Activated CD4-positive, alpha-beta T cell treated with anti-CD3 and anti-CD28 coated beads, Interleukin-2, amount 10 ng/mL, durations not matched to agents 24 days and 14 days (primary cell): ENCODE measurements at places on chromosomes 7 and 10. TPM values are rescaled to one million over a fixed set of nuclear protein-coding genes. Genes with fewer than 3 reads are reported as not detected.

Gene NXPH1
- total RNA-seq = not detected in 2 replicates

Gene DGKB
- total RNA-seq = not detected in 2 replicates

Gene GRID1
- total RNA-seq = not detected in 2 replicates

Gene IL2RA
- total RNA-seq = 965 and 989 TPM in 2 replicates

Gene PRLHR
- not detected in 2 replicates for total RNA-seq

- DNase-seq = no peak
Observed at GRCh38 chr10:70621503-70622078, 19.1 kb upstream of the PRF1 start.

- no peak for DNase-seq
Observed at GRCh38 chr10:35789996-35790395, 147.9 kb upstream of the FZD8 start.

GRCh38 chr7:158829021-158829341 is 328 bp downstream of the ESYT2 start:
- no peak for DNase-seq

DNA sequence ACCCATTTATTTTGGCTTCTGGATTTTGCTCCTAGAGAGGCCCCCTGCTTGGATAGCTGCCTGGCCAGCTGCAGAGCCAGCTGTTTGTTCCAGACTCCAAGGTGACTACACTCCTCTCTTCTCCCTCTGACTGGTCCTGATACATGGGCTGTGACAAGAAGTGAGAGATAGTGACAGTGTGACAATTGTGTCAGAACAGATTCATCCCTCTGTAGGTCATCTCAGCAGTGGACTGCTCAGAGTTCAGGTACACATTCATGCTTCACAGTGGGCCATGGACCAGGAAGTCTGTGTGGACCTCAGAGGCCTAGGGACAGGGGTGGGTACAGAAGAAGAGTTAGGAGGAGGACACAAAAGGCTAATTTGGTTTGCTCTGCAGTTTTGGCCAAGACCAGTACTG is 188.2 kb upstream of the MKLN1 start:
- no peak for DNase-seq

DNA sequence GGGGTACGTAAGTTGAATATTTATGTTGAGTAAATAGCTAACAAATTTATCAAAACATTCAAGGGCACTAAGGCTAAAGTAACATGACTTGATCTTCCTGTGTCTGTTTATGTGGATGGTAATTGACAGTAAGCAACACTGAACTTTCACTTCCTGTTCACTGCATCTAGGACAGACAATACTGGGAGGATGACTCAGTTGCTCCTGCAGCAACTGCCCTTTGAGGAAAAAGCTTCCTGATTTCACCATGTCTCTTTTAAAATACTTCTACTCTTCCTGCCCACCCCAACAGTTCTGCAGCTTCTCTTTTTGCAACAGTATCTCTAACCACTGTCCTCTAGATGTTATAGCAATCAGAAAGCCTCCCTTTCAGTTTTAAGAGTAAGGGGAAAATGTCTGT is 76.6 kb upstream of the HGF start:
- DNase-seq = peak; percentile 53

DNA sequence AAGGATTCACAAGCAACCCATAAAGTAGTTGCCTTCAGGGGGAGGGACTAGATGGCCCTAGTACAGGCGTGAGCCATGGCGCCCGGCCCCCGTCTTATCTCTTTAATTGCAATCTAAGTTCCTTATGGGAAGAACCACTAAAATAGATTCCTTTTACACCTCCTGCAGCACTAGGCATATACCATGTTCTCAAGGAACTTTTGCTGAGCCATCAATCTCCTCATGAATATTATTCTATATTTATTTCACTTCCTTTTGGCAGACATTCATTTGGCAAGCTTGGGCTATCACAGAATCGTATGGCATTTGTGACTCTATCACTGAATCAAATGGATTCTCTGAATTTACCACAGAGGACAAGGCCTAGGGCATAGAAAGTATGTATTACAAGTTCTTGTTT is 14.8 kb upstream of the DNAJC12 start:
- no peak for DNase-seq

DNA sequence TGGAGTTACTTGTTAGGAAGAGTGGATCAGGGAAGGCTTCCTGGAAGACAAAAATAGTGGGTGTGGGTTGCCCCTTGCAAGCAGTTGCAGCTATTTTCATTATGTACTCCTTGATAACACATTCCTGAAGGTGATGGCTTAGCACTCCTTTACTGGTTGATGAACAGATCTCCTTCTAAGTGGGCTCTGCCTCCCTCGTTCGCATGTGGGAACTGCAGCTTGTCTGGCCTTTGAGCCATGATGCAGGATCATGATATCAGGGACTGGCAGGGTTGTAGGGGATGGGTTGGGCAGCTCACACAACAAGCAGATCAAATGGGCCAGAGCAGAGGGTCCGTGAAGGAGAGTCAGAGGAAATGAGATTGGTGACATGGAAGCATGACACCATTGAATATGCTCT is 28.8 kb upstream of the LRRC4 start:
- no peak for DNase-seq
